ENCODE measurements at places on chromosomes 16 and 17.

DNA sequence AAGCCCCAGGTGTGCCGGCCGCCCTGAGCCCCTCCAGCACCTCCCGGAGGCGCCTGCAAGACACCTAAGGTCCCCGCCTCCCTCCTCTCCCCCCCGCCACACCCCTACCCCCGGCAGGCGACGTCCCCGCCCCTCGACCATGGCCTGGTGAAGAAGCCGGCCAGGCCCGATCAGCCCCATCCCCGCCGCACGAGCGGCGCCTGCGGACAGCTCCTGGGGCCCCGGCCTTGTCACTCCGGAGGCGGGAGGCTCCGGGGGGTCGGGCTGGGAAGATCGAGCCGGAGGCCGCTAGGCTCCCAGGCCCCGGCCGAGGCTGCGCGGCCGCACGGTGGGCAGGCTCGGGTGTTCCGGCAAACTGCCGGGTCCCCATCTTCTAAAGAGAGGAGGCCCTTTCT, 405 bp upstream of the ACE start:
- DNase-seq = peak; percentile 72

DNA sequence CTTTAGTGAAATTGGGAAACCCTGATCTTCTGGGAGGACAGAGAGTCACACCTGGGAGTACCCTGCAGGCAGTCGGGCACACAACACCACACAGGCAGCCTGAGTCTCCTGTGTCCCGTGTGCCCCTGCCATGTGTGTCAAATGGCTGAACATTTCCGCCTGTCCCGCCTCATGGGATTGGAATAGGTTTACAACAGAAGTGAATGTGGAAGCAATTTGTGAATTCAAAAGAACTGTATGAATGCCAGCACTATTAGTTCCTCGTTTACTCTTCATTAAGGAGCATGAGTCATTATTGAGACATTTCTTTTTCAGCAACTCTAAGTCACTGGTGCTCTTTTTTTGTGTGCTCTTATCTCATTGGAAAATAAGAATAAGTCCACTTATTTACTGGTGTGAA, 226.5 kb downstream of the PMP22 start:
- no peak for DNase-seq

GRCh38 chr17:70268383-70268782, 99.1 kb downstream of the KCNJ2 start:
- no peak for DNase-seq

DNA sequence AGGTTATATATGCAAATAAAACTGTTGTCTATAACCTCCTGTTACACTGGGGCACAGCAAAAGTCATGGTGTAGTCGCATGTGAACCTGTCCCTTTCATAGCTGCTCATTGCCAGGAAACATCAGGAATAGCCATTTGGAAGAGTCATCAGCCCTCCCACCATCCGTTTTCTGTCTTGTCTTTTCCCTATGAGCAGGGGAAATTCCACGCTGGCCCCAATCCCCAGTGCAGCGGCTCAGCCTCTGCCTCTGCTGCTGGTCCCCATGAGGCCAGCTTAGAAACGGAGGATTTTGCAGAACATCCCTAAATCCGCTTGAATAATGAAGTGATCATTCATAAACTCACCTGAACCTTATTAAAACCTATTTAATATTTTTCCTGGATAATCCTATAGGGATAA, 10.5 kb downstream of the MAPT start:
- no peak for DNase-seq

GRCh38 chr17:49637050-49637449, 40.8 kb downstream of the SPOP start:
- no peak for DNase-seq

DNA sequence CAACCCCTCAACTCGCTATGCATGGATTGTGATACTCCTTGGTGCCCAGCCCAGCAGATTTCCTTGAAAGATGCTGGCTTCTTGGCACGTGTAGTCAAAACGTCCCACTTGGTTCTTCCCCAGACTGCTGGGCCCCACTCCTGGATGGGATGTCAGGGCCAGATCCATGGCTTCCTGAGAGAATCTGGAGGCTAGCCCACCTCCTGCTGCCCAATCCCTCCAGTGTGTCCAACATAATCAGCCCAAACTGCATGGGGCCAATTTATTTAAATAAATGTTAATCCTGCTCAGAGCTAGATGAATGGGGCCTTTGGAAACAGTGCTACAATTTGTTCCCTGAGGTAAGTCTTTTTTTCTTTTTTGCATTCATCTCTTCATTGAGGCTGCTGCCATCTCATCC, 49.4 kb downstream of the WSB1 start:
- no peak for DNase-seq

DNA sequence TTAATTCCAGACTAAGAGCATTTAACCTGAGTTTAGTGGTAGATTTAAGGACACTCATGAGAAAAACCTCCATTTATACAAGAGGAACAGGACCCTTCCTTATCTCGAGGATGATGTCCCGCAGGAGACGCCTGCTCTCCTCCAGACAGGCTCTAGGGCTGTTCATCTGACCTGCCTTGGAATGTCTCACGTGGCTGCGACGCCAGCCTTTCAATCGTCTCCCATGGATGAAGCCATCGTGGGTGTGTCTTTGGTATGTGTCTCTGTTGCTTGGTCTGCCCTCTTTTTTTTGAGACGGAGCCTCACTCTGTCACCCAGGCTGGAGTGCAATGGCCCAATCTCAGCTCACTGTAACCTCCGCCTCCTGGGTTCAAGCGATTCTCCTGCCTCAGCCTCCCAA, 16.5 kb downstream of the CHMP6 start:
- no peak for DNase-seq

DNA sequence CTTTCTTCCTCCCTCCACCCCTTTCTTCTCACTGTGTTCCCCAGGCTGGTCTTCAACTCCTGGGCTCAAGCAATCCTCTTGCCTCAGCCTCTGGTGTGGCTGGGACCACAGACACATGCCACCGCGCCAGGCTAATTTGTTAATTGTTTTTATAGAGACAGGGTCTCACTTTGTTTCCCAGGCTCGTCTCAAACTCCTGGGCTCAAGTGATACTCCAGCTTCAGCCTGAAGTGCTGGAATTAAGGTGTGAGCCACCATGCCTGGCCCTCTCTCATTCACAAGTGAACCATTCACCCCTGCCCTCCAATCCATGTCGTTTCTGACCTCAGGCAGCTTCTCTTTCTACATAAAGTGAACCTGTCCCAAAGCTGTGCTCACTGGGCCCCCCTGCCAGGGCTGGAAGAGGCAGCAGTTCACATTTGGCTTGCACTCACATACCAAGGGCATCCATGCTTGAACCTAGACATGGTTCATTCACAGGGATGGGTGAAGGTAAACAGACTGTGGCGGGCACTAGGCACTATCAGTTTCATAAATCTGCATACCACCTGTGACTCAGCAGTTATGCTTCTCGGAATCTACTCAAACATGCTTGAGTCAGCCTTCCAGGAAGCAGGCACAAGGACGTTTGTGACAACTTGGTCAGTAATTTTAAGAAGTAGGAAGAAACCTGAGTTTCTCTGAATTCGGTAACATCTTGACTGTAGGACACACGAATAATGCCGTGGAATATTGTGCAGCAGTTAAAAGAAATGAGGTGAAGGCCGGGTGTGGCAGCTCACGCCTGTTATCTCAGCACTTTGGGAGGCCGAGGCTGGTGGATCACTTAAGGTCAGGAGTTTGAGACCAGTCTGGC, 6.0 kb upstream of the RNF213 start:
- no peak for DNase-seq

- no peak for DNase-seq
Measured at GRCh38 chr16:22397464-22397863, 23.0 kb upstream of the CDR2 start.

DNA sequence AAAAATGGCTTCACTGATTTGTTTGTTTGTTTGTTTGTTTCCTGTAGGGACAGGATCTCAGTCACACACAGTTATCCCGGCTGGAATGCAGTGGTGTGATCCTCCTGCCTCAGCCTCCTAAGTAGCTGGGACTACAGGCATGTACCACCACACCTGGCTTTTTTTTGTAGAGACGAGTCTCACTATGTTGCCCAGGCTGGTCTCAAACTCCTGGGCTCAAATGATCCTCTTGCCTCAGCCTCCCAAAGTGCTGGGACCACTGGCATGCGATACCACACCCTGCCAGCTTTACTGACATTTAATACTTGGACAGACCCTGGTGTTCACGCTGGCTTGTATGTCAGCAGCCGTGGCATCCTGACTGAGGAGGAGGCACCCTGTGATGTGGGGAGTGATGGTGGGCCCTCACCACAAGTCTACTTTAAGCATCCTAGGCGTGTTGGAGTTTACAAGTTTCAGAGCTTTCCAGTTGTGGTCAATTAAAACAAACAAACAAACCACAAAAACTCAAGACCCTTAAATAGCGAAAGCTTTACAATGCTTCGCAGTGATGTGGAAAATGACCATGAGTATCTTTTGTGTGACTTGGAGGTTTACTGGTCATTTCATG, 5.1 kb downstream of the ABCA3 start:
- no peak for DNase-seq

- DNase-seq = peak; percentile 86
Measured at GRCh38 chr17:41962768-41963434, 3.7 kb upstream of the CNP start.

DNA sequence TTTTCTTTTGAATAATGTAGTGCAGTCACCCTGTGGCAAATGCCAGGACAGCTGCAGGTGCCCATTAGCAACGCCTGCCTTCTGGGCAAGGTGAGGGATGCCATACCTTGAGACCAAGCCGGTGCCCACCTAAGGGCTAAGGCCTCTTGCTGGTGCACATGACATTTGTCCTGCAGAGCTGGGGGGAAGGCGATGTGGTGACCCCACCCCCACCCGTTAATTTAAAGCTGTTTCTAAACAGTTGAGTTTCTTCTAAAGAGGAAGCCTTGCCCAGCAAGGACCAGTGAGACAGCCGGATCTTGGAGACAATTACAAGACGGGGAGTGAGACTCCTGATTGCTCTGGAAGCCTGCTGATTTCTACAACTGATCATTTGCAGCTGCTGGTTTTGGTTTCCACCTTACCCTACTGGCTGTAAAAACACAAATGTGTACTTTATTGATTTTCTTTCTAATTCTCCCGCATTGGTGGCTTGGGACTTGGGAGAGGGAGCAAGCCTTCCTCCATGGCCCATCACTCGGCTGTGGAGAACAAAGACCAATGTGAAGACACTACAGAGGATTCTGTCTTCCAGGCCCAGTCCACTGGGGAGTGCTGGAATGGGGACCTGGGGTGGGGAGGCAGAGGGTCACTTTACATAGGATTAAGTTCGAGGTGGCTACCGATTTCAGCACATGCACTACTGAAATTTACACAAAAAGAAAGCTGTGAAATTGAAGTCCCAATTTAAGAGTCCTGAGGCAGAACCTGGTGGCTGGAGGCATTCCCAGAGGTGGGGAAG, 2.7 kb downstream of the CDK5R1 start:
- DNase-seq = no peak

- DNase-seq = no peak
Measured at GRCh38 chr17:45300060-45300751, 16.6 kb downstream of the MAP3K14 start.

DNA sequence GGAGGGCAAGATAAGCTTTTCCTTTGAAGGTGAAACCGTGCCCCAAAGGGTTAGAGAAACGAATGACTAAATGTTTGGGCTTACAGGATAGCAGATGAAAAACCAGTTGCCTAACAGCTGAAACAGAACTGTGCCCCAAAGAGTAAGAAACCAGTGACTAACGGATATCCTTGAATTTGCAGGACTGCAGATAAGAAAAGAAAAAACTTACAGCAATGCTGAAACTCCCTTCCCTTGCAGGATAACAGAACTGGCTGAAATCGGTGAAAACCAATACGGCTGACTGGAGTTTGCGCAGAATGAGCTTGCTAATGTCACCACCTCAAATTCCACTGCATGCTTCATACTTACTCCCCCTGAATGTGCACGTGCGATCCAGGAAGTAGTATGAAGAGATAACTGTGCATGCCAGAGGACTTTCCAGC, 175.2 kb upstream of the NLRP1 start:
- DNase-seq = no peak

- DNase-seq = no peak
Measured at GRCh38 chr17:34825102-34825501, 136.2 kb downstream of the CCT6B start.
